ENCODE measurements at places on chromosomes 5 and 9.
A peak's percentile ranks its signal among the peaks of the same experiment; 100 is the strongest.

GRCh38 chr5:149358294-149358651, 427 bp downstream of the PCYOX1L start:
- H3K4me1 ChIP-seq: peaks cover 17% of the 10 kb centered on the region
- H3K27me3 ChIP-seq: no peaks in the 10 kb centered on the region
- peak; percentile 42 for DNase-seq
- peak overlapping the region; percentile 78 for H3K27ac ChIP-seq

DNA sequence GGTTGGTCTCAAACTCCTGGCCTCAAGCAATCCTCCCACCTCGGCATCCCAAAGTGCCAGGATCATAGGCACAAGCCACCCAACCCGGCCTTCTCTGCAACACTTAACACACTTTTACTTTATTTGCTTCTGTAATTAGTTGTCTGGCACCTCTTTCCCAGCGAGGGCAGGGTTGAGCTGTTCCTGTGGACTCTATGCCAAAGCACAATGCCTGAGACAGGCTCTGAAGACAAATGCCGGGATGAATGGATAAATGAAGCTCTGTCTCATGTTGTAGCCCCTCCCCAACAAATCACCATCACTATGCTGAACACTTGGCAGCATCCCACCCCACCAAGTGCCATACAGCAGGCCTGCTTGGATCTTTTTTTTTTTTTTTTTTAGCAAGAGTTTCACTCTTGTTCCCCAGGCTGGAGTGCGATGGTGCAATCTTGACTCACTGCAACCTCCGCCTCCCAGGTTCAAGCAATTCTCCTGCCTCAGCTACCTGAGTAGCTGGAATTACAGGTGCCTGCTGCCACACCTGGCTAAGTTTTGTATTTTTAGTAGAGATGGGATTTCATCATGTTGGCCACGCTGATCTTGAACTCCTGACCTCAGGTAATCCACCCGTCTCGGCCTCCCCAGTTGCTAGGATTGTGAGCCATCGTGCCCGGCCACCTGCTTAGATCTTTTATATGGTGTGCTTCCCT, 21.3 kb downstream of the GPX3 start:
- no peaks in the 10 kb centered on the region for H3K27me3 ChIP-seq
- H3K4me3 ChIP-seq: no peak overlapping the region
- H3K36me3 ChIP-seq: peaks cover 86% of the 10 kb centered on the region
- peak; percentile 11 for DNase-seq
- H3K4me1 ChIP-seq: peaks cover 41% of the 10 kb centered on the region
- no peak overlapping the region for H3K27ac ChIP-seq

- no peaks in the 10 kb centered on the region for H3K27me3 ChIP-seq
- no peaks in the 10 kb centered on the region for H3K4me1 ChIP-seq
- H3K27ac ChIP-seq: no peak overlapping the region
- no peak overlapping the region for H3K4me3 ChIP-seq
- no peaks in the 10 kb centered on the region for H3K36me3 ChIP-seq
- DNase-seq: no peak
These were observed 526.7 kb upstream of the TYRP1 start for GRCh38 chr9:12166518-12166917.

DNA sequence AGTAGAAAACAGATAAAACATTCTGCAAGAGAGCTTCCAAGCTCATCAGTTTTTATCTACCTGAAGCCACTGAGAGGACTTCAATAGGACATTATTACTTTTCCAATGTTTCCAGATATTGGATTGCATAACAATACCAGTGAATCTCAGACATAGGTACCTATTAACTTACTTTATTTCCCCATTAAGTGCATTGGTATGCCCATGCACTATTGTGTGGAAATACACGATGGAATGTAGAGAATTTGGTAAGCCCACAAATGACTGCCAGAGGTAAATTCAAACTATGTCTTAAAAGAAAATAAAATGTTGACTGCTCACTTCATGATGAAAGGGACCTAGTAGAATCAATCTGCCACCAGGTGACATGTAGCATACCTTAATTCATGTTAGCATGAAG, 48.1 kb upstream of the PRR16 start:
- no peaks in the 10 kb centered on the region for H3K36me3 ChIP-seq
- DNase-seq: no peak
- H3K27me3 ChIP-seq: no peaks in the 10 kb centered on the region
- no peak overlapping the region for H3K27ac ChIP-seq
- H3K4me3 ChIP-seq: no peak overlapping the region

GRCh38 chr5:16043349-16043965, 136.1 kb downstream of the MARCHF11 start:
- H3K4me3 ChIP-seq: no peak overlapping the region
- no peak for DNase-seq
- no peaks in the 10 kb centered on the region for H3K36me3 ChIP-seq
- no peak overlapping the region for H3K27ac ChIP-seq
- H3K4me1 ChIP-seq: peaks cover 6% of the 10 kb centered on the region

GRCh38 chr5:8829323-8830029, 716.4 kb downstream of the SEMA5A start:
- no peaks in the 10 kb centered on the region for H3K4me1 ChIP-seq
- no peak for DNase-seq
- H3K4me3 ChIP-seq: no peak overlapping the region
- H3K36me3 ChIP-seq: no peaks in the 10 kb centered on the region
- H3K27ac ChIP-seq: no peak overlapping the region

GRCh38 chr5:176180339-176180738, 57.9 kb upstream of the SIMC1 start:
- no peak for DNase-seq
- H3K27ac ChIP-seq: no peak overlapping the region
- no peak overlapping the region for H3K4me3 ChIP-seq
- peaks cover 78% of the 10 kb centered on the region for H3K27me3 ChIP-seq
- no peaks in the 10 kb centered on the region for H3K36me3 ChIP-seq

- no peak within 1 kb of the TSS for H3K4me3 ChIP-seq
- no peaks in the 10 kb centered on the region for H3K36me3 ChIP-seq
These were observed at the start of gene RNF224 for GRCh38 chr9:137227054-137227852. TSS of gene RNF224 (plus strand) at chr9:137227502. CDS start at chr9:137228336, 834 bp downstream.

- no peaks in the 10 kb centered on the region for H3K4me1 ChIP-seq
- H3K27ac ChIP-seq: no peak overlapping the region
- no peak for DNase-seq
- H3K27me3 ChIP-seq: peaks cover 19% of the 10 kb centered on the region
- H3K4me3 ChIP-seq: no peak overlapping the region
These were observed 73.8 kb upstream of the SLIT3 start for GRCh38 chr5:169374761-169375160.

- DNase-seq: no peak
- H3K36me3 ChIP-seq: no peaks in the 10 kb centered on the region
- H3K4me1 ChIP-seq: peaks cover 11% of the 10 kb centered on the region
- no peaks in the 10 kb centered on the region for H3K27me3 ChIP-seq
These were observed 97.7 kb downstream of the SYK start for GRCh38 chr9:90899287-90899686.

- H3K4me1 ChIP-seq: no peaks in the 10 kb centered on the region
- no peaks in the 10 kb centered on the region for H3K27me3 ChIP-seq
- H3K4me3 ChIP-seq: no peak overlapping the region
- H3K27ac ChIP-seq: no peak overlapping the region
- no peaks in the 10 kb centered on the region for H3K36me3 ChIP-seq
- no peak for DNase-seq
These were observed 74.4 kb upstream of the ATP10B start for GRCh38 chr5:160926428-160926827.

GRCh38 chr9:78288214-78288892, 8.6 kb upstream of the PSAT1 start:
- peaks cover 38% of the 10 kb centered on the region for H3K27me3 ChIP-seq
- H3K4me3 ChIP-seq: no peak overlapping the region
- H3K27ac ChIP-seq: no peak overlapping the region
- no peak for DNase-seq

- DNase-seq: no peak
- H3K4me1 ChIP-seq: peaks cover 3% of the 10 kb centered on the region
- no peak overlapping the region for H3K27ac ChIP-seq
- no peaks in the 10 kb centered on the region for H3K27me3 ChIP-seq
These were observed 206.9 kb downstream of the CRB2 start for GRCh38 chr9:123562844-123563346.

GRCh38 chr5:96649251-96649662, 12.9 kb upstream of the CAST start:
- no peak for DNase-seq
- no peak overlapping the region for H3K27ac ChIP-seq
- H3K27me3 ChIP-seq: no peaks in the 10 kb centered on the region
- no peaks in the 10 kb centered on the region for H3K4me1 ChIP-seq

DNA sequence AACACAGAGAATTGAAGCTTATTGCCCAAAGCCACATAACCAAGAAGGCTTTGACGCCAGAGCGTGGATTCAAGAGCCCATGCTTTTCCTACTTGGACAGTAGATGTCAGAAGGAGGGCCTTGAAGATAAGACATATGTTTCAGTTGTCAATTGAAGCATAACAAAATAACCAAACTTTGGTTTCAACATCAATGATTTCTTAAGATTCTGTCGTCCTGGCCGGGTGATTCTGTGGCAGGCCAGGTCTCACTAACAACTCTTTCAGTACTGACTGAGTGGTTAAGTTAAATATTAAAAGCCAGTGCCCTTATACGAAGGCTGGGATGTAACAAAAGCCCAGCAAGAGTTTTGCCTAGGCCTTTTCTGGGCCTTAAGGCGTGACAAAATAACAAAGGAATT, 94.0 kb downstream of the RCL1 start:
- no peaks in the 10 kb centered on the region for H3K36me3 ChIP-seq
- H3K27ac ChIP-seq: no peak overlapping the region

DNA sequence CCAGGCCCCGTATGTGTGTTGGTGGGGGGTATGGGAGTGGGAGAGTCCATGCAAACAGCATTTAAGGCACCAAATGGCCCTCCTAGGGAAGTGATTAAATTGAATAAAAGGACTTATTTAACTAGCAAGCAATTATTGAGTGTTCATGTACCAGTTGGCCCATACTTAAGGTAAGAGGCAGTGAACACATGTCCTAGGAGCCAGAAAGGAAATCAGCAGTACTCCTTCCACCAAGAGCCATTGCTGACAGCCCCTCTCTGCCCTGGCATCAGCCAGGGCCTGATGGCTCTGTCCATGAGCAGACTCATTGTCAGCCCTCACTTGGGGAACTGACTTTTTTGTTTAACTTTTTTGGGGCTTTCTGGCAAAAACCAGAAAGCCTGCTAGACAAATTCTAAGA, 10.4 kb upstream of the SHROOM1 start:
- H3K4me3 ChIP-seq: no peak overlapping the region
- peaks cover 14% of the 10 kb centered on the region for H3K4me1 ChIP-seq
- peak overlapping the region; percentile 60 for H3K27ac ChIP-seq
- no peak for DNase-seq
- no peaks in the 10 kb centered on the region for H3K36me3 ChIP-seq

DNA sequence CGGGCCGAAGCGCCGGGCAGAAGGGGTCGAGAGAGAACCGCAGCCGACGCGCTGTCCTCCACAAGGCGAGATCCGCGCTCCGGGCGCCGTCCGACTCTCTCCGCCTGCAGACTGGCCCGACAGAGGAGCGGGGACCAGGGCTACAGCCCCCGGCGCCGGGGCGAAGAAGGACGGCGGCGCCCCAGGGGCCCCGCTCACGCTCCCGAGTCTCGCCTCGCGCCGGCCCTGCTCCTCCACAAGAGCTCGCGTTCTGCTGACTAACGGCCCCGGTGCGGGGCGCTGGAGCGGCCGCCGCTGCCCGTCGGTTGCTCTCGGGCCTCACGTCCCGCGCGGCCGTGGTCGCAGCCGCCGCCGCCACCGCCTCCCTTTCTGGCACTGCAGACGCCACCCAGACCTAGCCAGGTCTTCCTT, 338 bp downstream of the ABHD17B start:
- peak overlapping the region; percentile 98 for H3K4me3 ChIP-seq
- peaks cover 81% of the 10 kb centered on the region for H3K4me1 ChIP-seq
- H3K36me3 ChIP-seq: no peaks in the 10 kb centered on the region
- H3K27me3 ChIP-seq: no peaks in the 10 kb centered on the region
- DNase-seq: no peak

- H3K27me3 ChIP-seq: no peaks in the 10 kb centered on the region
- H3K36me3 ChIP-seq: no peaks in the 10 kb centered on the region
- H3K27ac ChIP-seq: peak overlapping the region; percentile 89
- peak overlapping the region; percentile 69 for H3K4me3 ChIP-seq
These were observed 9.4 kb downstream of the PDGFRB start for GRCh38 chr5:150146235-150146634.

DNA sequence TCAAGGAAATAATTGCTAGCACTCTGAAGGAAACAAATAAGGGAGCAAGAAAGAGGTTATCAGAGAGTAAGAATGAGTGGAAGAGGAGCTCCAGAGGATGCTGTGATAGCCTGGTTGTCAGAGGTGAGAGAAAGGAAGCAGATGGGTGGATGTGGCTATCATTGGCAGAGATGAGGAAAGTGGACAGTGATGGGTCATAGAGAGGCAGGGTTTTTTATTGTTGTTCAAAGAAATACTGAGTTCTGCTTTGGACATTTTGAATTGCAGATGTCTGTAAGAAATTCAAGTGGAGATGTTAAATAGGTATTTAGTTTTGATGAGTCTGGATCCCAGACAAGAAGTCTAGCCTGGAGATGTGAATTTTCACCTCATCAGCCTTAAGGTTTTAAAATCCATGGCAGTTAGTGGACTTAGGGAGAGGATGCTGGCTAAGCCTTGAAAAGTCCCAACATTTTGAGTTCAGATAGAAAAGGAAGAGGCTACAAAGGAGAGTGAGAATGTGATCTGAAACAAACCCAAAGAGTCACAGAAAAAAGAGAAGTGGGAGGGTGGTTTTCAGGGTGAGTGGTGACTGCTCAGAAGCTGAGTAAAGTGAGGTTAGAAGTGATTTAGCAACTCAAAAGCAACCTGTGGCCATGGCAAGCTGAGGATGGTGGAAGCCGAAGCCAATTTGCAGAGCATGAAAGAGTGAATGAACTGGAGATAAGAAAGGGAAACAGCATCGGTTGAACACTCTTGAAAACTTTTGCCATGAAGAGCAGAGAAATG, 50.4 kb downstream of the PPIC start:
- H3K27me3 ChIP-seq: no peaks in the 10 kb centered on the region
- no peak for DNase-seq
- no peaks in the 10 kb centered on the region for H3K36me3 ChIP-seq
- no peak overlapping the region for H3K27ac ChIP-seq
- no peaks in the 10 kb centered on the region for H3K4me1 ChIP-seq
- no peak overlapping the region for H3K4me3 ChIP-seq

DNA sequence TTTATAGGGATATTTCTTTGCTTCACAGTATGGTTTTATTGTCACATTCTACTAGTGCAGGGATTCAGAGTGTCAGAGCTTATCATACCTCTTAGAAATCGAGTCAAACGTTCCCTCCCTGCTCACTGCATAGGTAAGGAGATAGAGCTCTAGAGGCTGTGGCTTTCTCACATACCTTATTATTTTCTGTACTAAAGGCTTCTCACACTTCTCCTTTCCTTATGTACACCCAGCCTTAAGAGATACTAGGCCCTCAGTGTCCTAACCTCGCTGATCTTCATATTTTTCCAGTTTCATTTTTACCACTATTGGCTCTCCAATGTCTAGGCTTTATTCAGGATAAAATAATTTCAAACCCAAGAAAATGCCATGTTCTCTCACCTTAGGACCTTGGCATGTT, 297.3 kb upstream of the RIOK2 start:
- no peak overlapping the region for H3K4me3 ChIP-seq
- DNase-seq: no peak
- no peaks in the 10 kb centered on the region for H3K27me3 ChIP-seq
- no peaks in the 10 kb centered on the region for H3K4me1 ChIP-seq
- H3K27ac ChIP-seq: no peak overlapping the region
- H3K36me3 ChIP-seq: no peaks in the 10 kb centered on the region

GRCh38 chr5:172371684-172372083, 82.6 kb downstream of the SH3PXD2B start:
- DNase-seq: no peak
- peaks cover 29% of the 10 kb centered on the region for H3K36me3 ChIP-seq
- no peaks in the 10 kb centered on the region for H3K4me1 ChIP-seq
- H3K27ac ChIP-seq: no peak overlapping the region
- H3K27me3 ChIP-seq: no peaks in the 10 kb centered on the region
- no peak overlapping the region for H3K4me3 ChIP-seq
